Large intestine (tissue), 12 donors: ENCODE measurements at places on chromosomes 11 and 22.

- H3K36me3 ChIP-seq = no peaks in the 10 kb centered on the region
- H3K4me3 ChIP-seq = no peak overlapping the region
- H3K27me3 ChIP-seq = no peaks in the 10 kb centered on the region
- peaks cover 14% of the 10 kb centered on the region for H3K4me1 ChIP-seq
- no peak for DNase-seq
These were observed 47.0 kb upstream of the PSMA1 start for GRCh38 chr11:14567064-14567651.

- peaks cover 14% of the 10 kb centered on the region for H3K4me1 ChIP-seq
- no peaks in the 10 kb centered on the region for H3K27me3 ChIP-seq
- no peaks in the 10 kb centered on the region for H3K36me3 ChIP-seq
- no peak overlapping the region for H3K4me3 ChIP-seq
These were observed 61.0 kb downstream of the ISX start for GRCh38 chr22:35126993-35127392.

DNA sequence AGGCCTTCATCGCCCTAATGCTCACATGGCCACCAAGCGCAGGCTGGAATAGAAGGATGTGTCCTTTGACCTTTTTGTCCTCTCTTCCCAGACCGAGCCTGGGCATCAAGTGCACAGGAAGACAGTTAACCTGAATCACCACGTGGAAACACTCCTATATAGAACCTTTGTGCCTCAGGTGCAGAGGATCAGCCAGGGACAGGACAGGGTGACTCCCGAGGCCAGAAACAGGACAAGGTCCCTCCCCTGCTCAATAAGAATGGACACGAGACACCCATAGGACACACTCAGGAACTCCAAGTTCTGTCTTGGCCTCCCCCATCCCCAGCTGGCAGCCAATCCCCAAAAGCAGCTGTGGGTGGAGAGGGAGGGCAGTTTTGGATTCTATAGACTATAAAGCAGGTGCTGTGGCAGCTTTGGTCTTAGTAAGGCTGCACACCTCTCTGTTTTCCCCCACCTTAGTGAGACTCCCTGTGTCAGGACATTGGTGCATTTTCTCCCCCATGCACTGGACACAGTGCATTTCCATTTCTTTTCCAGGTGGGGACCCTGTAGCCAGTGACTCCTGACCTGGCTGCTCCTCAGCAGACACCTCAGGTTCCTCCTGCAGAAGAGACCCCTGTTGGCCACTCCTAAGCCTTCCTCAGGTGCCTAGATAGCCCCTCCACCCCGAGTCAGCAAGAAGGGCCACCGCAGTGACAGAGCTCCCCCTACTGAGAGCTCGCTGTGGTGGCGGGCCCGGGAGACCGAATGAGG, 43.6 kb upstream of the POU2AF1 start:
- H3K4me3 ChIP-seq = no peak overlapping the region
- no peaks in the 10 kb centered on the region for H3K36me3 ChIP-seq

- peaks cover 28% of the 10 kb centered on the region for H3K27me3 ChIP-seq
- DNase-seq = no peak
- no peak overlapping the region for H3K27ac ChIP-seq
- H3K36me3 ChIP-seq = no peaks in the 10 kb centered on the region
- no peak overlapping the region for H3K4me3 ChIP-seq
- no peaks in the 10 kb centered on the region for H3K4me1 ChIP-seq
These were observed 5.8 kb upstream of the JAM3 start for GRCh38 chr11:134063124-134063495.

GRCh38 chr11:18063862-18064434, 17.9 kb upstream of the TPH1 start:
- no peak overlapping the region for H3K27ac ChIP-seq
- no peaks in the 10 kb centered on the region for H3K4me1 ChIP-seq
- no peak for DNase-seq
- H3K4me3 ChIP-seq = no peak overlapping the region
- H3K36me3 ChIP-seq = no peaks in the 10 kb centered on the region

DNA sequence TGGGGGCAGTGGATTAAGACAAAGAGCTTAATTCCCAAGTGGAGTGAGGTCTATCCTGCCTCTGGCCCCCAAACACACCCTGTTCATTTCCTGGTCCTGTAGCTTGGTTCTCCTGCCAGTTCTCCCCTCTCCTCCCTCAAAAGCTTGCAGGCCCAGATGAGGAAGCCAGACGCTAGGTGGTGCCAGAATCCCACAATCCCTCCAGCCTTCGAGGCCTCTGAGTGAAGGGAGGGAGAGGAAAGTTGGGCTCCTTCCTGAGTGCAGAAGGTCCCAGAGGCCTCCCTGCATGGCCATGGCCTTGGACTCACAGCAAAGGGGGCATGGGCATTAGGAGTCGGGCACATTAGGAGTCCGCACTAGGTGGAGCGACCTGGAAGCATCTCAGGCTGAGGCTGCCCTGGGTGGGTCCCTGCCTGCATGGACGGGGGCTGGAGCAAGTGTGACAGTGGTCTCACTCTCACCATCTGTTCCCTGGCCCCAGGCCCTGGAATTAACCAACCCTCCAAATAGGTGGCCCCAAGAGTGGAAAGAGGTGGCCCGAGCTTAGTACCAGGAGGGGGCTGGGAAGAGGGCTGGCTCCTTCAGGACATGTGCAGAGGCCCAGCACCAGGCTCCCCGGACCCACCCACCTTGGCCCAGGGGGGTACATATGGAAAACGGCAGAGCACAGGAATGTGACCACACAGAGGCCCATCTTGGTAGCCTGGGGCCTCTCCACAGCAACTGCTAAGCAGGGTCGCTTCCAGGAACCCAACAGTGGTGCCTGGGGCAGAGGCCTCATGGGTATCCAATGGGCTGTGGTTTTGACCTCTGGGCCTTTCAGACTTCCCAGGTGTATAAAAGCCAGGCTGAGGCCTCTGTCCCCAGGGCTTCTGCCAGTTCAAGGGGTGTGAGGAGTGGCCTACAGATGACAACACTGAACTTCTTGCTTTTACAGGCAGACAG, 5.2 kb downstream of the FXYD2 start:
- peak; percentile 83 for DNase-seq
- H3K27ac ChIP-seq = peak overlapping the region; percentile 82
- no peaks in the 10 kb centered on the region for H3K27me3 ChIP-seq

DNA sequence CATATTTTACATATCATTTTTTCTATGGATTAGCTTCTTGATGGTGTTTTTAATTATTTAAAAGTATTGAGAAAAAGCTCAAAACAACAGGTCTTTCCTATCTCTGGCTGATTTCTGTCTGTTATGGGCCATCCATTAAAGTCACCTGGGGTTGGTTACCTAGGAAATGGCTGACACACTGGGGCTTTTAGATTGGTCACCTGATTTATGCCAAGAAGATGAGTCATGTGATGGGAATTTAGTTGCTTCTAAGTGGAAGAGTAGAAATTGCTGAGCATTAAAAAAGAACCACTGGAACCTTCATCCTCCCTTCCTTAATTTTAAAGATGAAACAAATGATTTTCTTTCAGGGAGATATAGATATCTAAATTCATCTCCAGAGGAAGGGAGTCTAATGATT, 48.8 kb upstream of the LARGE1 start:
- H3K27me3 ChIP-seq = peaks cover 5% of the 10 kb centered on the region
- no peaks in the 10 kb centered on the region for H3K36me3 ChIP-seq
- no peak for DNase-seq

- H3K4me3 ChIP-seq = no peak overlapping the region
- no peaks in the 10 kb centered on the region for H3K4me1 ChIP-seq
- no peaks in the 10 kb centered on the region for H3K36me3 ChIP-seq
- DNase-seq = no peak
- H3K27me3 ChIP-seq = no peaks in the 10 kb centered on the region
- no peak overlapping the region for H3K27ac ChIP-seq
These were observed 330.4 kb downstream of the BRD1 start for GRCh38 chr22:49497266-49497665.

- H3K4me1 ChIP-seq = no peaks in the 10 kb centered on the region
- H3K27me3 ChIP-seq = no peaks in the 10 kb centered on the region
- no peak overlapping the region for H3K27ac ChIP-seq
These were observed 104.7 kb upstream of the CARD18 start for GRCh38 chr11:105244160-105244825.

DNA sequence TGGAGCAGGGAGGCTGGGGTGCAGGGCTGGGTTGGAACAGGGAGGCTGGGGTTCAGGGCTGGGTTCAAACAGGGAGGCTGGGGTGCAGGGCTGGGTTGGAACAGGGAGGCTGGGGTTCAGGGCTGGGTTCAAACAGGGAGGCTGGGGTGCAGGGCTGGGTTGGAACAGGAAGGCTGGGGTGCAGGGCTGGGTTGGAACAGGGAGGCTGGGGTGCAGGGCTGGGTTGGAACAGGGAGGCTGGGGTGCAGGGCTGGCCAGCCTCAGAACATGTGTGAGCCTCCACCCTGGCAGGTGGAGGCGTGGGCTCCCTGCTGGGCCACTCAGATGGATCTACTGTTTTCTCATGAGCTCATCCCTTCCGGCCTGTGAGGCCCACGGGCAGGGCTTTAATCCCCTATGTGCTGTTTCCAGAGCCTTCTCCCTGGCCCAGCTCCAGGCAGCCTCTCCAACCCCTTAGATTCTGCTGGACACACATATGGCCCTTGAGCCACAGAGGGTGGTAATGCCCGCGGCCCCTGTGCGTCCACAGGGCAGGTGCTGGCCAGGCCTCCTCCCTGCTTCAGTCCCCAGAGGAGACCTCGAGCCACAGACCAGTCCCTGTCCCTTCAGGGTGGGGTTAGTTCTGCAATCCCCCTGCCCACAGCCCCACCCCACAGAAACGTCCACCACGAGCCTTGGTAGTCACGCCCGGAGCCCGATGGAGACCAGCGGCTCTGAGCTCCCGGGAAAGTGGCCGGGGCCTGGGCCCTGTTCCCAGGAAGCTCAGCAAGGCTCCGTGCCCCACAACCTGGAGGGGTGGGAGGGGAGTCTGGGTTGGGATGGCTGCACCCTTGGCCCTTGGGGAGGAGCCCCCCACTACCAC, 197.9 kb downstream of the BRD1 start:
- H3K27ac ChIP-seq = no peak overlapping the region
- H3K4me1 ChIP-seq = no peaks in the 10 kb centered on the region
- H3K36me3 ChIP-seq = no peaks in the 10 kb centered on the region
- no peak for DNase-seq
- no peaks in the 10 kb centered on the region for H3K27me3 ChIP-seq
- no peak overlapping the region for H3K4me3 ChIP-seq

- peaks cover 31% of the 10 kb centered on the region for H3K36me3 ChIP-seq
- DNase-seq = no peak
- no peak overlapping the region for H3K4me3 ChIP-seq
- H3K4me1 ChIP-seq = no peaks in the 10 kb centered on the region
These were observed 19.7 kb downstream of the SLC37A2 start for GRCh38 chr11:125082611-125083311.

- no peak for DNase-seq
- no peak overlapping the region for H3K27ac ChIP-seq
- no peaks in the 10 kb centered on the region for H3K4me1 ChIP-seq
- no peaks in the 10 kb centered on the region for H3K27me3 ChIP-seq
These were observed 191.1 kb downstream of the NTM start for GRCh38 chr11:131561501-131561900.

- no peaks in the 10 kb centered on the region for H3K27me3 ChIP-seq
- H3K4me3 ChIP-seq = no peak overlapping the region
- no peak overlapping the region for H3K27ac ChIP-seq
- DNase-seq = no peak
- no peaks in the 10 kb centered on the region for H3K4me1 ChIP-seq
These were observed 143.1 kb upstream of the RASSF10 start for GRCh38 chr11:12865863-12866595.

DNA sequence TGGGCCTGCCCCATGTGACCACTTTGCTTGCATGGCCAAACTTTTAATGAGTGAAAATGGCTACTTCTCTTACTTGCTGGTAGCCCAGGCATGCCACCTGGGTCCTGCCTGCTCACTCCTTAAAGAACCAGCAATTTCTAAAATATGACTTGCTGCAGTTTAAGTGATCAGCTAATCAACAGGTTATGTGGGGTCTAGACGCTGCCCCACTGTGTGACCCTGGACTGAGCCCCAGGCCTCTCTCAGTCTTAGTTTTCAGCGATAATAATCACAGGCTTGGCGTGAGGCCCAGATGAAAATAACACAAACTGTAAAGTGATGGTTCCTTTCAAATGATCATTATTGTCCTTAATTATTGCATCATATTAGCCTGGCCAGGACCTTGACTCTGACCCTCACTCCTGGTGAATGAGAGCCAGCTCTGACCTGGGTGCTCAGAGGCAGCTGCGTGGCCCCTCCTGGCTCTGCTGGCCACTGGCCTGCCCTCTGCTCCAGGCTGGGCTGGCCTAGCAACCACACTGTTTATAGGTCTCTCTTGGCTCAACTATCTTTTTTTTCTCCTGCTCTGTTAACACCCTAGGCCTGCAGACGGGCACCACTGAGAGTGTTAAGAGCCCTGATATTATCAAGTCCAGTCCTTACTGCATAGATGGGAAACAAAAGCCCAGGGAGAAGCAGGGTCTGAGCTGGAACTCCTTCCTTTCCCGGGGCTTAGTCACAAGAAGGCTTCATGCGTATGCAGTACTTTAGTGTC, 89.7 kb downstream of the RRM1 start:
- H3K36me3 ChIP-seq = no peaks in the 10 kb centered on the region
- H3K27ac ChIP-seq = no peak overlapping the region
- H3K27me3 ChIP-seq = no peaks in the 10 kb centered on the region
- DNase-seq = no peak
- no peaks in the 10 kb centered on the region for H3K4me1 ChIP-seq

GRCh38 chr22:28297504-28297903, 378.4 kb upstream of the PITPNB start:
- peaks cover 3% of the 10 kb centered on the region for H3K36me3 ChIP-seq
- no peaks in the 10 kb centered on the region for H3K4me1 ChIP-seq
- H3K4me3 ChIP-seq = no peak overlapping the region
- no peak overlapping the region for H3K27ac ChIP-seq
- peak; percentile 9 for DNase-seq

- no peak overlapping the region for H3K4me3 ChIP-seq
- H3K4me1 ChIP-seq = no peaks in the 10 kb centered on the region
- H3K36me3 ChIP-seq = no peaks in the 10 kb centered on the region
These were observed 142.0 kb downstream of the SLC17A6 start for GRCh38 chr11:22479971-22480720.
